Testis (tissue), 5 donors: ENCODE measurements at places on chromosomes 4 and X.

DNA sequence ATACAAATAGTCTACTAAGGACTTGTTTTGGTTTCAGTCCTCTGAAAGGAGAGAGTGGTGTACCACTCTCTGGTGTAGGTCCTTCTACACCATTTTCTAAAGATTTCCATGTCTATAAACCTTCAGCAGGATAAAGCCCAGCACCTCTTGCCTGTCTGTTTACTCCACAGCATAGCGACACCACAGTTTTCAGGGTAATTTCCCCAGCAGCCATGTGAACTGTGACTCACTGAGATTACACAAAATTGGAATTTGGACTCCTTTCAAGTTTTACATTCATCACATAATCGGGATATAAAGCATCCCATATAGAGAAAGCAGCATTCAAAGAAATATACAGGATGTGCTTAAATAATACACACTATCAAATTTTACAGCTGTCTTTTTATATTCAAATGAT is 229.6 kb downstream of the PRDM5 start:
- no peak for DNase-seq

- no peak for DNase-seq
Measured at GRCh38 chr4:139300431-139301112, 733 bp upstream of the NAA15 start.

GRCh38 chr4:168831919-168832762 is 177.9 kb downstream of the CBR4 start:
- DNase-seq: peak; percentile 92

DNA sequence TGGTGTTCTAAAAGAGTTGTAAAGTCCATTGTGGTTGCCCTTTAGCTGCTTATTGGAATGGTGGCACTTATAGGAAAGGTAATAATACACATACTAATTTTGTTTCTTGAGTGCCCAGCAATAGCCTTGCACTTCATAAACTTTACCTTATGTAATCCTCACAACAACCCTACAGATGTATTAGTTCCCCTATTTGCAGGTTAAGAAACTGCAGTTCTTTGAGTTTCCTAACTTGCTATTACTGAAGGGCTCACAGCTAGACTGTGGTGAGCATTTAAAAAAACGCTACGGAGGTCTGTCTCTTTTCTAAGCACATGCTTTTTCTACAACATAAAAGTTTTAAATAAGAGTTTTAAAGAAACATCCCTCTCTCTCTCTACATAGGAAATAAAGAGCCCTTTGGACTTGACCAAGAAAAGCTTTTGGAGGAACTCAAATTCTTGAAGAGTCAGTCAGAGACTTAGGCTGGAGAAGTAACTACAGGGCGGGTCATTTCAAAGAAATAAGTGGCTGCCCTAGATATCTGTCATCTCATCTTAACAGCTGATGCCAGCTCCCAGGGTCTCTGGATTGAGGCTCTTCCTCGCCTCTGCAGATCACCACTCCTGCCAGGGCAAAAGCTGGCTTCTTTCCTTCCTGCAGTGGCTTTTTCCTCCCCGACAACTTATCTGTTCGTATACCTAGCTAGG is 42.0 kb upstream of the FBXW7 start:
- no peak for DNase-seq

DNA sequence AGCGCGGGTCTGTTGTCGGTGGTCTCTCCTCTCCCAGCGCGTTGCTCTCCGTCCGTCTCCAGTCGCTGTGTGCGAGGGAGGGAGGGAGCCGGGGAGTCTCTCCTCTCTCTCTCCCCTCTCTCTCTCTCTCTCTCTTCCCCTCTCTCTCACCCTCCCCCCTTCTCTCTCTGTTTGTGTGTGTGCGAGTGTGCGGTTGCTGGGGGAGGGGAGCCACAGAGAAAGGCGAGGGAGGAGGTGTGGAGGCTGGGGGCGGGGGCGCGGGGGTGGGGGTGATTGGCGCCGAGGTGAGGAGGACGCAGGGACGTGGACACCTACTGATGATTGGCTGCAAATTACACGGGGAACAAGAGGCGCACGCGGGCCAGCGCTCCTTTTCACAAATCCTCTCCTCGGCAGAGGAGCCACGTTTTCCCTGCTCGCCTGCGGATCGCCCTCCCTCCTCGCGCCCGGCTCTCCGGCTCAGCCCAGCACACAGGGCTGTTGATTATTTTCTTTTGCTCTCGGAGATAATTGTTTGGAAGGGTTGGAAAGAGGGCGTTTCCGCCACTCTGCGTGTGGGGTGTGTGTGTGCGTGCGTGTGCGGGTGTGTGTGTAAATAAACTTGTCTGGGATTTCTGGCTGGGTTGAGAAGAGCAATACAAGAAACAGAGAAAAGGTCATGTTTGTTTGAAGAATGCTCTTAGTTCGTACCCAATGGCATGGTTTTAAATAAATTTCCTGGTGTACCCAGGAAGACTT is at the start of gene CXXC4:
Gene CXXC4 (minus strand): TSS at position 73 of the 738 bp plus-strand sequence. CDS start 3,092 bp downstream, outside the sequence.
- peak; percentile 88 for DNase-seq

DNA sequence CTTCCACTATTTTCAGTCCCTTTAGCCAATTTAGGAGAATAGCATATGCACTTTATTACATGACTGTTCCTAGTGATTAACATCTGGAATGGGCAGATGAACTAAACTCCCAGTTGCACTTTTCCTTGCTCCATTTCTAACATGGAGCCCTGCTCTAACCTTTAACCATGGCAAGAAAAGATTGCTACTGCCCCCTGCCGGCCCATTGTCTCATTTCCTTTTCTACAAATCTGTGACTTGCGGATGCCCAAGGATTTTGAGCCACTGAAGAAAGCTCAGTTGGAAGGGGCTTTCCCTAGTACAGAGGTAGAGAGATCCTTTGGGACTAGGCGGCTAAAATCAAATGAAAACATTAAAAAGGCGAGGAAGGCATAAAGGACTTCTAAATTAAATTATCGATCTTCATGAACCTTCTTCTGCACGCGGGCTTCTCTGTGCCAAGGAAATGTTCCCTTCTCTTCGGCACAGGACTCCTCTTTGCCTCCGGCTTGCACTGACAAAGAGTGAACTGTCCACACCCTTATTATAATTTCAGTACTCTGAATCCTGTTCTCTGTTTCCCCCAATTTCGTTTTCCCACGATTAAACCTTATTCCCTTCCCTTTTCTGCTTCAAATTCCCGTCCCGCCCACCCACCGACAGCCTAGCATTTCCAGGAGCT is 577 bp upstream of the GLRA2 start:
- DNase-seq: peak; percentile 85
